Adrenal gland (tissue), 19 donors: ENCODE measurements at places on chromosomes 2 and 18. TPM values are rescaled to one million over a fixed set of nuclear protein-coding genes. Genes with fewer than 3 reads are reported as not detected.
A peak's percentile ranks its signal among the peaks of the same experiment; 100 is the strongest.

The CDKL4 gene
- polyA plus RNA-seq = 0.72 TPM

DNA sequence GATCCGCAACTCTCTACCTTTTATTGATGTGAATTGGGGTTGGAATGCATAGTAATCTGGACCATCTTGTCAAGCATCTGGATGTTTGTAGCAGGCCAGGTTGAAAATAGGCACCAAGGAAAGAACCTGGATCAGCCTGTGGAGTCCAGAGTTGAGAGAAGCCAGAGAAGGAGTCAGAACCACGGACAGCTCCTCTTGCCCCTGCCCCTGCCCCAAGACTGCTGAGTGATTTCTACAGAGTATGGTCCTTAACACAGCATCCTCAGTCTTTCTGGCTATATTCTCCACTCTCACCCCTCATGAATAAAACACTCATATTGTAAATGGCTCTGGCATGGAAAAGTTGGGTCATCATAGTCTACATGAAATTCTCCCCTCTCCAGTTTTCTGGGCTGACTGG lies 154.6 kb downstream of the LOXHD1 start:
- DNase-seq = no peak
- H3K27me3 ChIP-seq = peaks cover 3% of the 10 kb centered on the region
- H3K27ac ChIP-seq = no peak overlapping the region
- H3K4me3 ChIP-seq = no peak overlapping the region
- no peaks in the 10 kb centered on the region for H3K36me3 ChIP-seq
- H3K4me1 ChIP-seq = no peaks in the 10 kb centered on the region

DNA sequence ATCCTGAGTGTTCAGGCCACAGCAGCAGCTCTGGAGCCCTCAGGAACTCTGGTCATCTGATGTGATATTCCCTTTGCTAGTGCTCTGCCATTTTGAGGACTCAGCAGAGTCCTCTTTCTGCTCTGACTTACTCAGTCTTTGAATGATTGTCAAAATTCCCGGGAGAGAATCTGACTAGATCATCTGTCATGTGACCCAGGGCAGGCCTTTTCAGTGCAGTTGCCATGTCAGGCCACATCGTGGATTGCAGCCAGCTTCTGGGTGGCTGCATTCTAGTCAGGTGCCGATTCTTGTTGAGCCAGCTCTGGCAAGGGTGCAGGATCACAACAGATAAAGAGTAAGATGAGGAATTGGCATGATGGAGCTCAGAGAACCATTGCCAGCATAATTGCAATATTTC lies 795.6 kb downstream of the CPS1 start:
- H3K27me3 ChIP-seq = no peaks in the 10 kb centered on the region
- H3K4me1 ChIP-seq = no peaks in the 10 kb centered on the region
- H3K4me3 ChIP-seq = no peak overlapping the region
- H3K36me3 ChIP-seq = no peaks in the 10 kb centered on the region
- H3K27ac ChIP-seq = no peak overlapping the region

The CROCC2 gene
- not detected for polyA plus RNA-seq

The MSTN gene
- polyA plus RNA-seq = 1.7 TPM

- H3K4me3 ChIP-seq = no peak overlapping the region
- H3K4me1 ChIP-seq = peaks cover 3% of the 10 kb centered on the region
- H3K36me3 ChIP-seq = no peaks in the 10 kb centered on the region
- DNase-seq = no peak
These were observed 42.9 kb downstream of the TMEM37 start for GRCh38 chr2:119474371-119475224.

The EN1 gene
- not detected for polyA plus RNA-seq

The PER2 gene
- polyA plus RNA-seq = 7.1 TPM

DNA sequence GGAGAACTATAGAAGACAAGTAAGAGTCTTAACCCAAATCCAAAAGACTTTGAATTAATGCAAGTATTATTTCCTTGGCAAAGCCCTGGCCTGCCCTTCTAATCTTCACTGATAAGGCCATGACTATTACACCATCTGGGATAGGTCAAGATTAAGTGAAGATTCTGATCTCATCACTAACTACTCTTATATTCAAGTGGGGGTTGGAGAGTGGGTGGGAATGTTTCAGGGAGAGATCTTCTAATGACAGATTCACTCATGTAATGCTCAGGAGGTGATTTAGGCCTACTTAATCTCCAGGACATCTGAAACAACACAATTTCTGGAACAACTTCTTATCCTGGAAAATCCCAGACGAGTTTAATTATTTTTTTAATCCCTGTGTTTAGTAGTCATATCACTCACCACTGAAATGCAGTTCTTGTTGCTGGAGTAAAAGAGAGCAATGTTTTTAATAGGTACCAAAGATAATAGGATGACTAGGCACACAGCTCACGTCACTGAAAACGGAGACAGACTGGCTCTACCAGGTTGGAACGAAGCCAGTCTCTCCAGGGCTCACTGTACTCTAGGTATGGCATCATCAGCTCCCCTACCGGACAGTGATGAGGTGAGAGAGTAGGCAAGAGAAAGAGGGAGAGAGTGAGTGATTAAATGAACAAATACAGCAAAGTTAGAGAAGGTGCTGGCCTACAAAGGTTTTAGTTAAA lies 133.1 kb downstream of the NCKAP5 start:
- no peak overlapping the region for H3K4me3 ChIP-seq
- H3K27ac ChIP-seq = no peak overlapping the region
- no peaks in the 10 kb centered on the region for H3K4me1 ChIP-seq
- H3K27me3 ChIP-seq = no peaks in the 10 kb centered on the region

DNA sequence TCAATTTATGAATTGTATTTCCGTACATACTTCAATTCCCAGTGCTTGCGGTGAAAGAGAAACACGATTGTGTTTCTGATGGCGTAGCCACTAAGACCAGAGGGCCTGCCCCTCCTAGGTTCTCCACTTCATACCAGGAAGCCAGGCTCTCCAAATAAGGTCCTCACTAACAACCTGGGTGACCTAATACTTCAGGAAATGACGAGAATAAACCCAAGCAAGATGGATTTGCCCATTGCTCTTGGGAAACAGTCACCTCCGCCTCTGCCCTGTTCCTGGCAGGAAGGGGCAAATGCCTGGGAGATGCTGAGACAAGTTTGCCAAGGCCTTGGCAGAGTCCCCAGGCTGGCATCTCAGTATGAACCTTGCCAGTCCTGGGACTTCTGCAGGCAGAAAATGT lies 41.8 kb downstream of the TTC32 start:
- no peak overlapping the region for H3K4me3 ChIP-seq
- H3K27ac ChIP-seq = no peak overlapping the region
- DNase-seq = peak; percentile 32
- no peaks in the 10 kb centered on the region for H3K27me3 ChIP-seq
- peaks cover 5% of the 10 kb centered on the region for H3K4me1 ChIP-seq
- no peaks in the 10 kb centered on the region for H3K36me3 ChIP-seq
